Brain (organoid and tissue), 16 donors: ENCODE measurements at places on chromosomes 3 and 15. TPM values are rescaled to one million over a fixed set of nuclear protein-coding genes. Genes with fewer than 3 reads are reported as not detected.

Gene TIMP4
- 9.1 TPM for polyA plus RNA-seq

Gene DUOX1
- polyA plus RNA-seq: 1.3 TPM

Gene MNS1
- 2.3 TPM for polyA plus RNA-seq

Gene IMPDH2
- 130 TPM for polyA plus RNA-seq

Gene ADIPOQ
- not detected for polyA plus RNA-seq

Gene SCAP
- polyA plus RNA-seq: 56.1 TPM

Gene WDR53
- 9.8 TPM for polyA plus RNA-seq

Gene KNG1
- 0.15 TPM for polyA plus RNA-seq

Gene GP5
- polyA plus RNA-seq: not detected

Gene C2CD4B
- polyA plus RNA-seq: 0.20 TPM

Gene COL6A5
- polyA plus RNA-seq: not detected

Gene CPN2
- not detected for polyA plus RNA-seq

Gene ADAMTS9
- polyA plus RNA-seq: 2.7 TPM

Gene EPB42
- polyA plus RNA-seq: not detected

Gene GREM1
- 4.4 TPM for polyA plus RNA-seq

Gene NME9
- 1.8 TPM for polyA plus RNA-seq

Gene CD96
- polyA plus RNA-seq: 0.14 TPM

Gene GPR27
- 9.5 TPM for polyA plus RNA-seq

Gene TPRG1
- not detected for polyA plus RNA-seq

Gene PCOLCE2
- polyA plus RNA-seq: 1.7 TPM

Gene CKMT1A
- 40.5 TPM for polyA plus RNA-seq

Gene MEIS2
- 7.0 TPM for polyA plus RNA-seq

Gene SLC2A2
- not detected for polyA plus RNA-seq
